Kidney (tissue), 22 donors: ENCODE measurements at places on chromosomes 4 and X. TPM values are rescaled to one million over a fixed set of nuclear protein-coding genes. Genes with fewer than 3 reads are reported as not detected.

HELT gene
- 0.37 TPM for polyA plus RNA-seq

MAML3 gene
- 1.4 TPM for polyA plus RNA-seq

AFAP1 gene
- 2.6 TPM for polyA plus RNA-seq

SLC10A7 gene
- polyA plus RNA-seq: 1.9 TPM

IL3RA gene
- polyA plus RNA-seq: 10.2 TPM

DNA sequence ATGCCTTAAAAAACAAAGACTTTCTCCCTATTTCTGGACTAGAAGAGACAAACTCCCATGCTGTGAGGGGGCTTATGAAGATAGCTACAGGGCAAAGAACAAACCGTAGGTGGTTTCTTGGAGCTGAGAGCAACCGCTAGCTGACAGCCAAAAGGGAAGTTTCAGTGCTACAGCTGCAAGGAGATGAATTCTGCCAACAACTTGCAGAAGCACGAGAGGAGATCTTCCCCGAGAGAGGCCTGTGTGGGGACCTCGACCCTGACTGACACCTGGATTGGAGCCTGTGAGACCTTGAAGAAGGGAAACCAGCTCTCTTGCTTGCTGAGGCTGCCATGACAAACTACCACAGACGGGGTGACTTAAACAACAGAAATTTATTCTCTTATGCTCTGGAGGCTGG is 183.8 kb upstream of the VCX3A start:
- DNase-seq: no peak

- no peak for DNase-seq
These were observed 2092.4 kb upstream of the TENM3 start for GRCh38 chr4:180150818-180151217.

GRCh38 chr4:89682808-89683207 is 154.2 kb downstream of the SNCA start:
- no peak for DNase-seq

DNA sequence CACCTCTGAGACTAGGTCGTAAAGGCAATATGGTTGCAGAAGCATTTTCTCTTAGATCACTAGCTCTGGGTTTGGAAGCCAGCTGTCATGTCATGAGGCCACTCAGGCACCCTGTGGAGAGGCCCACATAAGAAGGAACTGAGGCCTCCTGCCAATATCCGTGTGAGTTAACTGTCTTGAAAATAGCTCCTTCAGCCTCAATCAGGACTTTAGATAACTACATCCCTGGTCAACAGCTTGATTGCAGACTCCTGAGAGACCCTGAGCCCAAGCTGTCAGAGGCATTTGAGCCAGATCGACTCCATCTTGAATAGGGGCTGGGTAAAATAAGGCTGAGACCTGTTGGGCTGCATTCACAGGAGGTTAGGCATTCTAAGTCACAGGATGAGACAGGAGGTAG is 15.1 kb upstream of the REPS2 start:
- no peak for DNase-seq

GRCh38 chr4:85243857-85244256 is 231.1 kb upstream of the ARHGAP24 start:
- no peak for DNase-seq

DNA sequence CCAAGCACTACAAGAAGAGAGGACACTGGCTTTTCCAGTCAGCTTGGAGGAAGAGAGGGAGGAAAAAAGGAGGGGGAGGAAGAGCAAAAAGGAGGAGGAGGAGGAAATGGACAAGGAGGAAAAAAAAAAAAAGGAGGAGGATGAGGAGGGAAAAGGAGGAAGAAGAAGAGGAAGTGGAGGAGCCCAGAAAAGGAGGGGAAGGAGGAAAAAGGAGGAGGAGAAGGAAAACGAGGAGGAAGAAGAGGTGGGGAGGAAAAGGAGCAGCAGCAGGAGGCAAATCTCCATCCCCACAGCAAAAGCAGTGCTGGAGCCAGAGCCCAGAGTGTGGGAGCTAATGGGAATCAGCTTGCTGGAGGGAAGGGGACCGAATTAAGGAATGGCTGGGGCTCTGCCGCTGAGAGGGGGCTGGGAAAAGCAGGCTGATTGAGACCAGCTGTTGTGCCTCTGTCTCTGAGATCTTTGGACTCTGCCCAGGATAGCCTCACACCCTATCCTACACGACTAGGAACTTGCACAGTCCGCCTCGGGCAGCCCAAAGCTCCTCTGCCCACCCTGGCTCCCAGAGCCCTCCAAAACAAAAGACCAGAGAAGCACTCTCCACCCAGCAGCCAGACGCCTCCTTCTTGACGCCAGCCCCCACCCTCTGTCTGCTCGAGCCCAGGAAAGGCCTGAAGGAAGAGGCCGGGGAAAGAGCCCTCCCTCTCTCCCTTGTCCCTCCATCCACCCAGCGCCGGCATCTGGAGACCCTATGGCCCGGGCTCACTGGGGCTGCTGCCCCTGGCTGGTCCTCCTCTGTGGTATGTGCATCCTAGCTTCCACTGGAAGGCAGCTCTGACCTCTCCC is at the start of gene XPNPEP2:
Gene XPNPEP2 (plus strand): TSS at position 514 of the 843 bp plus-strand sequence. CDS start 235 bp downstream, at position 749.
- peak; percentile 48 for DNase-seq

DNA sequence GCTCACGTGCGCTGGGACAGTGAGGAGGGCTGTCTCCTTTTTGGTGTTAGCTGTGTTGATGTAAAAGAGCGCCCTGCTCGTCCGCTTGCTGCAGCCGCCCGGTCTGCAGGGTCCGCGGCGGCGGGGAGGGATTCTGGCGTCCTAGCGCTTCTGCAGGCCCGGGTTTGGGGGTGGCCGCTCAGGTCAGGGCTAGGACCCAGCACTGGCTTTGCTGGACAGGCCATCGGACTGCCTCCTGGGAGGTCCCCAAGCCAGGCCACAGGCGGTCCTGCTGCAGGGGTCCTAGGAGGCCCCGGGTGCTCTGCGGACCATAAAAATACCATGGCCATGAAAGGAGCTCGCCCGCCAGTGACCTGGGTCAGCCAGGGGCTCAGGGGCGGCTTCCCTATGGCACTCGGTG is 308.7 kb downstream of the DCTD start:
- DNase-seq: no peak

DNA sequence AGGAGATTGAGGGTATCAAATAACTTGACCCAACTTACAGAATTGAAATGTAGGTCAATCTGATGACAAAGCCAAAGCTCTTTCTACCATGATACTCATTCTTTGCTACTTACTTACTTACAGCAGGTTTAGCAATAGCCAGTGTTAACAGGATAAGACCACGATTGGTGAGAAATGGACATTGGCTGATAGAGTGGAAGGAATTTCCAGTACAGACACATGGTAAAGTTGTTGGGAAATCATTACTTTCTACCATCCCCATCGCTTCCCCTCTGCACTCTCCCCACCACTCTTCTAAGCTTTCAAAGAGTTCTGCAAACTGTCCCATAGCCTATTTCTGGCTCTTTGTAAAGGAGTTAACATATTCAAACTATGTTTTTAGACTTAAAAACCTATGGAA is 119.7 kb downstream of the CHRNA9 start:
- no peak for DNase-seq

GRCh38 chrX:132590350-132591026 is 101.7 kb upstream of the MBNL3 start:
- DNase-seq: no peak

GRCh38 chr4:93368968-93369367 is 459.6 kb upstream of the ATOH1 start:
- no peak for DNase-seq
